GM23248 (cell line): ENCODE measurements at places on chromosomes 12 and 14. TPM values are rescaled to one million over a fixed set of nuclear protein-coding genes. Genes with fewer than 3 reads are reported as not detected.
A peak's percentile ranks its signal among the peaks of the same experiment; 100 is the strongest.

TBX3 gene
- 29.2 TPM in 2 replicates for polyA plus RNA-seq

KRT3 gene
- polyA plus RNA-seq: not detected in 2 replicates

FOXM1 gene
- polyA plus RNA-seq: 15.4 TPM in 2 replicates

C12orf54 gene
- polyA plus RNA-seq: not detected in 2 replicates

DNA sequence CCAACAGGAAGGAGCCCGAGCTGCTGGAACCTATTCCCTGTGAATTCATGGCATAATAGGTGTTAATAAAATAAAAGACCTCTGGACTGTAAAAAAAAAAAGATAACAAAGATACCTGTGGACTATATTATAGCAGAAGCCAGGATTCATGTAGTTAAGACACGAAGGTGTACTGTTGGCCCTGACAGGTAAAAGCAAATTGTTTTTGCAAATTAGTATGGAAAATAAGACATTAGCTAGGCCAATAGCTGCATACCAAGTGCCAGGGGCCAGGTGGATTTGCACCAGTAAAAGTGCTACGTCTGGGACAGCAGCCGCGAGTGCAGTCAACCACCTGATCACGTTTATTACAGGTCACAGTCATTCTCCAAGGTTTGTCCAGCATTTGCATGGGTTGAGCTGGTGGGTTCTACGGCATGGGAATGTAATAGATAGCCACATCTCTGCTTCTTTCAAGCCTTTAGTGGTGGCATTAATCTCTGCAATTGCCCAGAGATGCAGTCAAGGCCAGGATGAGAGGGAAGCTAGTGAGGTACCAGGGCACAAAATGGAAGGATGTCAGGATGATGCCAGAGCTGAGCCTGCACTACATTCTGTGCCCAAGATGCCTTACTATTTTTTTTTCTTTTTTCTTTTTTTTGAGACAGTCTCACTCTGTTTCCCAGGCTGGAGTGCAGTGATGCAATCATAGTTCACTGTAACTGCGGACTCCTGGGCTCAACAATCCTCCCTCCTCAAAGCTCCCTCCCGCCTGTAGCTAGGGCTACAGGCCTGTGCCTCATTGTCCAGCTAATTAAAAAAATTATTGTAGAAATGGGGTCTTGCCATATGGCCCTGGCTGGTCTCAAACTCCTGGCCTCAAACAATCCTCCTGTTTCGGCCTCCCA lies 26.3 kb downstream of the TNFAIP2 start:
- peak; percentile 15 for DNase-seq
- H3K4me3 ChIP-seq: no peak overlapping the region
- H3K36me3 ChIP-seq: no peaks in the 10 kb centered on the region

GRCh38 chr14:104933746-104934733 lies 9.4 kb downstream of the PLD4 start:
- H3K36me3 ChIP-seq: no peaks in the 10 kb centered on the region
- H3K27ac ChIP-seq: no peak overlapping the region
- no peak overlapping the region for H3K4me3 ChIP-seq

GRCh38 chr12:12976366-12976765 lies 23.7 kb downstream of the HEBP1 start:
- DNase-seq: peak; percentile 98
- H3K36me3 ChIP-seq: peaks cover 27% of the 10 kb centered on the region
- peaks cover 43% of the 10 kb centered on the region for H3K4me1 ChIP-seq
- H3K27me3 ChIP-seq: no peaks in the 10 kb centered on the region
- peak overlapping the region; percentile 7; the same call in 1 of the 2 replicates for H3K4me3 ChIP-seq

GRCh38 chr12:12072064-12072760 lies 1.5 kb downstream of the BCL2L14 start:
- no peak overlapping the region for H3K27ac ChIP-seq
- H3K36me3 ChIP-seq: no peaks in the 10 kb centered on the region
- H3K4me1 ChIP-seq: no peaks in the 10 kb centered on the region
- DNase-seq: no peak

GRCh38 chr14:55127460-55127951 lies 1.5 kb upstream of the LGALS3 start:
- no peaks in the 10 kb centered on the region for H3K36me3 ChIP-seq
- peak overlapping the region; percentile 24 for H3K27ac ChIP-seq
- peak; percentile 84 for DNase-seq
- no peak overlapping the region for H3K4me3 ChIP-seq
- no peaks in the 10 kb centered on the region for H3K27me3 ChIP-seq

GRCh38 chr12:58656254-58657009 lies 263.9 kb downstream of the LRIG3 start:
- H3K36me3 ChIP-seq: no peaks in the 10 kb centered on the region
- no peak for DNase-seq
- H3K27me3 ChIP-seq: no peaks in the 10 kb centered on the region

DNA sequence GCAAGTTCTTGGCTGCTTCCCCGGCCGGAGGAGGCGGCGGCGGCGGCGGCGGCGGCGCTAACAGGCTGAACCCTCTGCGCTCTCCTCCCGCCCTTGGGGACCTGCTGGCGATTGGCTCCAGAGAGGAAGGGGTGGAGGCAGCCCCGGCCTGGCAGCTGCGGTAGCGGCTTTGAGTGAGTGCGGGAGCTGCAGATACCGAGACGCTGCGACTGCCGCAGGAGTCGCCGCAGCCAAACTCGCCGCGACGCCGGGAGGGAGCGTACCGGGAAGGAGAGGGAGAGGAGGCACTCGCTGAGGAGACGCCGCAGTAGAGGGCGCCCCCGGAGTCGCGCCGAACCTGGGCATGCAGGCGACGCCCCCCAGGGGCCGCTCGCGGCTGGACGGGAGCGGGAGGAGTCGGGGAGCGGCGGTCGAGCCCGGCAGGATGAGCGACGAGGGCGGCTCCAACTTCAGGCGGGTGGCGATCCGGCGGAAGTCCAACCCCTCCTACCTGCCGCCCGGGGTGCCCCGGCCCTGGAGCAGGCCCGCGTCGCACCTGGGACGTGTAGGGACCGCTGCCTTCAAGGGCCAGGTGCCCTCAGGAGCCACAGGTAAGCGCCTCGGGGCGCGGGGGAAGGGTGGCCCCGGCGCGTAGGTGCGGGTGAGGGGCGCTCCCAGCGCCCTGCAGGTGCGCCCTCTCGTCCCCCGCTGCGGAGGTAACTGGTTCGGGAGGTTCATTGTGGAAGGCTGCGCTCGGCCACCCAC lies at the start of gene FGD4:
FGD4 (plus strand) TSS at position 189 of the 744 bp plus-strand sequence.
- peak within 1 kb of the TSS; percentile 64 for H3K4me3 ChIP-seq
- H3K4me1 ChIP-seq: no peaks in the 10 kb centered on the region
- DNase-seq: peak; percentile 77
- no peaks in the 10 kb centered on the region for H3K36me3 ChIP-seq
- H3K27ac ChIP-seq: no peak within 1 kb of the TSS

- no peaks in the 10 kb centered on the region for H3K36me3 ChIP-seq
- peaks cover 21% of the 10 kb centered on the region for H3K4me1 ChIP-seq
- no peak for DNase-seq
These were observed 44.4 kb downstream of the EVL start for GRCh38 chr14:100109594-100109955.

DNA sequence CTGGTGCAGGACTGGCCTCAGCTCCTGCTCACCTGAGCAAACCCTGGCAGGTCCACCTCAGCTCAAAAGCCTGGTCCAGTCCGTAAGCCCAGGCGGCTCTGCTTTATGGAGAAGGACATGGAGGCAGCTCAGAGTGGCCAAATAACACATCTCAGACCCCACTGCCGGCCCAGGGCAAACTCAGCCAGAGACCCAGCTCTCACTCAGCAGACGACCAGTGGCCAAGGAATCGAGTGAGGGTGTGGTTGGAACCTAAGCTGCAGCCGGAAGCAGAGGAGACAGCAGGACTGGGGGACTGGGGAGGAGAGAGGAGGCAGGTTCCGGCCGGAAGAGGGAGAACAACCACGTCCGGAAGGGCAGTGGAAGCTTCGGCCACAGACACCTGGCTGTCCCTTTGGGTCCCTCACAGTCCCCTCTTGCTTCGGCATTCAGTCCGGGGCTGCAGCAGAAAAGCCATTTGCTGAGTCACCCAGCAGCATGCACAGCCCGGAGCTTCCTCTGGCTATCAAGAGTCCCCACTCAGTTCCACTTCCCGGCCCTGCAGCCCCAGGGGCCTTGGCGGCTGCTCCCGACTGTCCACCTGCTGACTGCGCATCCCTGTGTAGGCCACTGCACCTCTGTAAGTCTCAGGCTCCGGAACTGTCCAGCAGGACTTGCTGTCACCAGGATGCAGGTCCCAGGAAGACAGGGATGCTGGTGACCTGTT lies 104.0 kb downstream of the CALM1 start:
- no peaks in the 10 kb centered on the region for H3K36me3 ChIP-seq
- H3K4me3 ChIP-seq: no peak overlapping the region
- no peak overlapping the region for H3K27ac ChIP-seq
- H3K27me3 ChIP-seq: no peaks in the 10 kb centered on the region; the same call in 1 of the 2 replicates
- DNase-seq: no peak

DNA sequence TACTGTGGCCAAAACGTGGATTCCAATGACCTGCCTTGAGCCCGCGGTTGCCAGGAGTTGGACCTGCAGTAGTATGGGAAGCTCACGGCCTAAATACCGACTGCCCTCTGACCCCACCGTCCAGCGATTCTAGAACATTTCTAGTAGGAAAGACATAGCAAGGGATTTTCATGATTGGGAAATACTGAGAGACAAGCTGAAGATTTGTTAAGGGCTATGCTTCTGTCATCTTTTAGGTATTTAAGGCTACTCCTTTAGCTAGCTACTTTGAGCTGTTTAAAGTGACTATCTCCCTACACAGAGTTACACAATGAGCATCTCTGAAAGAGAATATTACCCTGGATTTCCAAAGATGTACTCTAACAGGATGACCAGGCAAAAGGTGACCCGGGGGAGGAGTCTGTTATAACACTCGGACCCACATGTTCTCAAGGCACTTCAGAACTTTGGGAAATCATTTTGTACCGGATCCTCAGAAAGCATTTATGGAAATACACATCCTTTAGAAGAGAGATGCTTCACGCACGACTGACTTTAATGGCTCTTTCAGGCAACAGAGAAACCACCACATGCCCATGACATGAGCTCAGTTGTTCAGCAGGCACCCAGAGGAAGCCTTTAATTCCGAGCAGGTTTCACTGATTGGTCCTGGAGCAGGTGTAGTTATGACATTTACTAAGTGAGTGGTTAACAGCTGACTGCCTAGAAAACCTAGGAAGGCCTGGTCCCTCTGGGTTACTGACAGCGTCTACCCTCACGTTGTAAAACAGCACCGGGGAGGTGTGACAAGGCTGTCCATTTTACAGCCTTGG lies 4.2 kb downstream of the BAG5 start:
- DNase-seq: peak; percentile 89
- 0 out of 2 replicates have a peak overlapping the region, but pooled peaks have one; percentile 1 for H3K4me3 ChIP-seq
- H3K27me3 ChIP-seq: no peaks in the 10 kb centered on the region
- peaks cover 23% of the 10 kb centered on the region for H3K36me3 ChIP-seq

DNA sequence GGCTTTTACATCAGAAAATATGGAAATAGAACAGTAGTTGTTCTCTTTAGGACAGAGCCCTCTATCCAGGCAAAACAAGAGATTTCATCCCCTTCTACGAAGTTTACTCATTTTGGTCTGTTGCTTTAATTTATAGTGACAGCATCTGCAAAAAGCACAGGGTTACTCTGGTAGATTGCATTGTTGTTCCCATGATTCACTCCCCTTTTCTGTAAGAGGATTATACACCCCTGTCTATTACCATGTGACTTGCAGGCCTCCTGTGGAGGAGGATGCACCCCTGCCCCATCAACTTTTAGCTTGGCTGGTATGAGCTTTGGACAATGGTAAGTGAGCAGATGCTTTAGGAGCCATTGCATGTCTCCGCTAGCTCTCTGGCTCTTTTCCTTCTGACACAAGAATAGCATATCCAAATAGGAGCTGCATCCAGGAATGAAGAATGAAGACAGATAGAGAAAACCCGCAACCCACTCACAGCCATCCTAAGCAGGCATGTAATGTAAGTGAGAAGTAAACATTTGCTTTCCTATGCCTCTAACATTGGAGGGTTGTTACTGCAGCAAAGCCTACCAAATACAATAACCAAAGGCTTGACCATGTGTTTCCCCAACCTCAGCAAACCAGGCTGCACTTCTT lies 304.2 kb downstream of the AKAP6 start:
- no peaks in the 10 kb centered on the region for H3K27me3 ChIP-seq
- no peak for DNase-seq
- no peak overlapping the region for H3K27ac ChIP-seq
- H3K36me3 ChIP-seq: no peaks in the 10 kb centered on the region

DNA sequence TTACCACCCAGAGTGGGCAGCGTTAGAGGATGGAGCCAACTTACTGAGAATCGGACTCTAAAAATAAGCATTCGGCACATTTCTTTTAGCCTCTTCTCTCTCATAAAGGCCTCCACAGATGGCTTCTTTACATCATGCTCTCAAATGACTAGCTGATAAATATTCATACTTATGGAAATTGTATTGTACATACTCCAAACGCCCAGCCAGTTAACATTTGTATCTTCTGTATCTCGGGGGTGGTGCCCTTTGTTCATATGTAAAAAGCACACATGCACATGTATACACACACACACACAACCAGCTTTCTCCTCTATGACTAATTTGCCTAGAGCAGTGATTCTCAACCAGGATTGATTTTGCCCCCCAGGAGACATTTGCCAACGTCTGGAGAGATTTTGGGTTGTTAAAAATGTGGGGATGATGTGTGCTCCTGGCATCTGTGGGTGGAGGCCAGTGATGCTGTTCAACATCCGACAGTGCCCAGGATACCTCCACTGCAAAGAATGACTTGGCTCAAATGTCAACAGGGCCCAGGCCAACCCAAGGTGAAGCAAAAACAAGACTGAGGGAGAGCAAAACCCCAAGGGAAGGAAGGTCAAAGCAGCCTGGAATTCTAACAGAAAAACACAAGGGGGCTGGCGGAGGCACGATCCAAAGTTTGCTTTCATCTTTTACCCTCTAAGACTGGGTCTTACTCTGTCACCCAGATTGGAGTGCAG lies 15.2 kb upstream of the CDK2AP1 start:
- no peak overlapping the region for H3K4me3 ChIP-seq
- H3K4me1 ChIP-seq: no peaks in the 10 kb centered on the region
- no peak for DNase-seq
- H3K36me3 ChIP-seq: peaks cover 6% of the 10 kb centered on the region
- H3K27ac ChIP-seq: no peak overlapping the region
- H3K27me3 ChIP-seq: no peaks in the 10 kb centered on the region

DNA sequence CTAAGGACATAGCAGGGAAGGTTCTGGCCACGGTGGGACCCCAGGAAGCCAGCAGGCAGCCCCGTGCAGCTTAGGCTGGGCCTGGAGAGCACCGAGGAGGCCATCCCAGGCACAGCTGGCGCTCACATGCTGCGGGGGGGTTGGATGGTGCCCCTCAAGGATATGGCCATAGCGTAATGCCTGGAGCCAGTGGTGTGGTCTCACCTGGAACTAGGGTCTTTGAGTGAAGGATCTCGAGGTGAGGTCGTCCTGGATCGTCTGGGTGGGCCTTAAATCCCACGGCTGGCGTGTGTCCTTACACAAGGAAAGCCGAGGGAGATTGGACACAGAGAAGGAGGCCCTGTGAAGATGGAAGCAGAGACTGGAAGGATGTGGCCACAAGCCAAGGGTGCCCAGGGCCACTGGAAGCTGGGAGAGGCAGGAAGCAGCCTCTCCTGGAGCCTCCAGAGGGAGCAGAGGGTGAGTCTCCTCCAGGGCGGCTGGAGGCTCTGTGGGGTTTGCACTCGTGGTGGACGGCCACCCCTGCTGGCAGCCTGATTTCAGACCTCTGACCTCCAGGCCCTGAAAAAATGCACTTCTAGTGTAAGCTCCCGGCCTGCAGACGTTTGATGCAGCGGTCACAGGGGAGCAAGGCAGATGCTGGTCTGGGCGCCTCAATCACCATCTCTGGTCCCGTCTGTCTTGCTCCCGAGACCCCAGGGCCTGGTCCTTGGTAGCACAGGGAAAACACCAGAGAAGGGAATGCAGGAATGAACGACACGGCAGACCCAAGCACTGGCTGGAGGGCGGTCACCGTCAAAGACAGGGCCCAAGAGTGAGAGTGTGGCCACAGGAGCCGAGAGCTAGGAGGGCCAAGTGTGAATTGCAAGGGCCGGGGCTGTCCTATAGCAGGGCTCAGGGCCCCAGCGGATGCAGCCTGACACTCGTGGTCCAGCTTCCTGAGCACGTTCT lies 218.6 kb downstream of the KIF26A start:
- no peaks in the 10 kb centered on the region for H3K4me1 ChIP-seq
- DNase-seq: no peak
- H3K36me3 ChIP-seq: no peaks in the 10 kb centered on the region
